ENCODE measurements at places on chromosomes 3 and 15. TPM values are rescaled to one million over a fixed set of nuclear protein-coding genes. Genes with fewer than 3 reads are reported as not detected.

The SEMA6D gene
- total RNA-seq, result not detected

The CSPG4 gene
- total RNA-seq, result not detected

The THRB gene
- not detected for total RNA-seq

DNA sequence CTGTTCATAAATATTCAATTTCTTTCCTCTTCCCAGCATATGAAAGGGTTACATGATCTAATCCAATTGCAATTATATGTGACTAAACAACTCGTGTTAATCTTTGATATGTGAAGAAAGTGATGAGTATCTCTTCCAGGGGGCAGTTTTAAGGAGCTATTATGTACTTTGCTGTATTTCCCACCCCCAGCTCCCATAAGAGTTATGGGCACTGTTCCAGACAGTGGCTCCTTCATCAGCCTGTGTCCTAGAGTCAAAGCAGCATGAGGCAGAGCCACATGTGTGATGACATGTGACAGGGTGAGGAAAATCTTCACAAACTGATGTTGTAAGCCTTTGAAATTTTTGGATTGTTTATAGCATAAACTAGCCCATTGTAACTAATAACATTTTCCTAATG is 315.4 kb downstream of the DIPK2A start:
- no peak for DNase-seq
